ENCODE measurements at places on chromosomes 3 and 15.

- DNase-seq: no peak
Observed at GRCh38 chr3:52246728-52247408, 1.3 kb downstream of the PPM1M start.

DNA sequence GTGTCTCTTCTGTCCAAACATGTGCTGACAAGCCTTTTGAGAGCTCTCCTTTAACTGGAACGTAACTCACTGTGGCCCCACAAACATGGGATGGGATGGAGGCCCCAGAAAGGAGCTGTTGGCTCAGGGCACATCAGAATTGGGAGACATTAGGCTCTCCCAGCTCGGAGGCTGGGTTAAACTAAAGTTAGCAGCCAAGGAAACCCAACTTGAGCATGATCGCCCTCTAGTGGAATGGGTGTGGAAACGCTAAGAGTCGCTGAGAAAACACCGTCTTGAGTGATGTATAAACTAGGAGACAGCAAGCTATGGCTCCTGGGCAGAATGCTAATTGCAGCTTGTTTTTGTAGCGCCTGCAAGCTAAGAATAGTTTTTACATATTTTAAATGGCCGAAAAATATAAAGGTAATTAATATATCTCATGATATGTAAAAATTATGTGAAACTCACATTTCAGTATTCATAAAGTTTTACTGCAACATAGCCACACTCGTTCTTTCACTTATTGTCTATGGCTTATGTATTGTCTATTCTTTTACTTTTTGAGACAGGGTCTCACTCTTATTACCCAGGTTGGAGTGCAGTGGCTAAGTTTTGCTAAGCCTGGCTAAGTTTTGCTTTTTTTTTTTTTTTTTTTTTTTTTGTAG is 138.8 kb upstream of the HACD2 start:
- no peak for DNase-seq

GRCh38 chr15:64845831-64846595 is 4.3 kb downstream of the PLEKHO2 start:
- DNase-seq: no peak

DNA sequence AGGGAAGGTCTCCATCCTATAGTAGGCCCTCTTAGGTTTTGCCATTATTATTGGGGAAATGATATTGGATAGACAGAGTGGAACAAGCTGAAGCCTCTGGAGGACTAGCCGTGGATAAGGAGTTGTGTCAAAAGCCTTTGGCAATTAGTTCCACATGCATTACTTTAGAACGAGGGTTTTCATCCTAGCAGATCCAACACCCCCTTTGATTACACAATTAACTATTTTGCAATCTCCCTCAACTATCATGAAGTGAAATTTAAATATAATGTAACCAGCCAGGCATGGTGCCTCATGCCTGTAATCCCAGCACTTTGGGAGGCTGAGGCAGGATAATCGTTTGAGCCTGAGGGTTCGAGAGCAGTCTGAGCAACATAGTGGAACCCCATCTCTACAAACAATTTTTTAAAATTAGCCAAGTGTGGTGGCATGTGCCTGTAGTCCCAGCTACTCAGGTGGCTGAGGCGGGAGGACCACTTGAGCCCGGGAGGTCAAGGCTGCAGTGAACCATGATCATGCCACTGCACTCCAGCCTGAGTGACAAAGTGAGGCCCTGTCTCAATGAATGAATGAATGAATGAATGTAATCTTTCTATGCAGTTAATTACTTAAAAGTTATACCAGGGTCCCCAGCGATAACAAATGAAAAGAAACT is 56.8 kb downstream of the PXYLP1 start:
- DNase-seq: no peak

DNA sequence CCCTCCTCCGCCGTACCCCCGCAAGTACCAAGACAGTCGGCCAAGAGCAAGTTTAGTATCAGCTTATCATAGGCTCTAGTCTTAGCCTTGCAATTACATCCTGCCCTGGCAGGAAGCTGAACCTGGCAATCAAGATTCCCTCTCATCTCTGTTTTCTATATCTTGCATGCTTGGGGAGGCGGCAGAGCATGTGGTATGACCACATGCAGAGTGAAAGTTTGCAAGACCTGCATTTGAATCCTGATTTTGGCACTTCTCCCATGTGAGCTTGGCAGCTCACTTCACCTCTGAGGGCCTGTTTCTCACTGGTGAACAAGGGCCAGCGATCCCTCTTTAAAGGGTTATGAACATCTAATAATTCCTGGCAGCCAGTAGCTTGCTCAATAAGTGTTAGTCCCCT is 106.1 kb upstream of the FRMD4B start:
- no peak for DNase-seq

All from suprapubic skin (tissue), 4 donors.